ENCODE measurements at places on chromosomes 5 and 9.

GRCh38 chr5:11069041-11069440 is 308.0 kb upstream of the DAP start:
- no peak for DNase-seq

GRCh38 chr5:65026816-65027548 is 258.3 kb downstream of the CWC27 start:
- DNase-seq: no peak

DNA sequence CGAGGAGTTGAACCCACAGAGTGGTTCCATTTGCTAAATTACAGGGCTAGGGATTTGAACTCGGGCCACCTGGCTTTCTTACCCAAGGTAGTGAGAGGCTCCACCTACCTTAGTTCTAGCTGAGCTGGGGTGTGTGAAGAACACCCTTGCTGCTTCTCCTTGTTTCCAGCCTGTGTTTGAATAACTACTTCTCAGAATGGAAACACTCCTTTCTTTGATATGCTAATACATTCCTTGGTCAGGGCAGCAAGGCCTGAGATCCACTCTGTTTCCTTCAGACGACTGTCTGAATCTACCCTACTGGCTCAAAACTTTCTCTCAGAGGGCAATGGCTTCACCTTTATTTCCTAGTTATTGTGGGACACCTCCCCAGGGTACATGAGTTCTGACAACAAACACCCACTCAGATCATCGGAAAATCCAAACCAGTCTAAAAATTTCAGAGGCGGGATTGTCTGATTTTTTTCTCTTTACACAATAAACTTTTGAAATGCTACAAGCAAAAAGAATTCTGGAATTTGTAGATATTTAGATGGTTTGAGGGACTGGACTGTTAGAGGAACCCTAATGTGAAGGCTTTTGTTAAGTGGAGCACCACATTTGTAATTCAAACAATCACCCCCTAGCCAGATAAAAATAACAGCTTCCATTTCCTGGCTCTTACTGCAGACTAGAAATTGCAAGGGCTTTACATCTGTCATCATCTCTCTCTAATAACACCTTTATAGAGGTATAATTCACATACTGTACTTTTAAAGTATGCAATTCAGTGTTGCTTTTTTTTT is 4.0 kb upstream of the ATP6V1G1 start:
- no peak for DNase-seq

DNA sequence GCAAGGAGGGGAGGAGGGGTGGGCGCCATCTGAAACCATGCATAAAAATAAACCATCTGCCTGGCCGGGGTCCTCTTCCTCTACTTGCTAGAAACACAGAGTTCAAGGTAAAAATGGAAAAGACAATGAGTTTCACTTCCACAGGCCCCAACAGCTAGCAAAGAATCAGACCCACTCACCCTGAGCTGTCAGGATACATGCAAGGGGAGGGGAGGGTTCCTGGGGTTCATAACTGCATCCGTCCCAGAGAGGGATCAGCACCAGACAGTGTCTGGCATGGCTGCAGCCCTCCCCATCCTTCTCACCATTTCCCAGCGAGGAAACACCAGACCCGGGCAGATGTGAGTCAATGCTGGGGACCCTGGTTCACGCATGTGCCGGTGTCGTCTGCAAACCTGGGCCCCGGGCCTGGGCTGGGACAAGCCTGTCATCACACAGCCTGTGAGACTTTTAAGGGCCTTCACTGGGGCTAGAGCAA is 55.4 kb downstream of the SEMA4D start:
- DNase-seq: no peak

DNA sequence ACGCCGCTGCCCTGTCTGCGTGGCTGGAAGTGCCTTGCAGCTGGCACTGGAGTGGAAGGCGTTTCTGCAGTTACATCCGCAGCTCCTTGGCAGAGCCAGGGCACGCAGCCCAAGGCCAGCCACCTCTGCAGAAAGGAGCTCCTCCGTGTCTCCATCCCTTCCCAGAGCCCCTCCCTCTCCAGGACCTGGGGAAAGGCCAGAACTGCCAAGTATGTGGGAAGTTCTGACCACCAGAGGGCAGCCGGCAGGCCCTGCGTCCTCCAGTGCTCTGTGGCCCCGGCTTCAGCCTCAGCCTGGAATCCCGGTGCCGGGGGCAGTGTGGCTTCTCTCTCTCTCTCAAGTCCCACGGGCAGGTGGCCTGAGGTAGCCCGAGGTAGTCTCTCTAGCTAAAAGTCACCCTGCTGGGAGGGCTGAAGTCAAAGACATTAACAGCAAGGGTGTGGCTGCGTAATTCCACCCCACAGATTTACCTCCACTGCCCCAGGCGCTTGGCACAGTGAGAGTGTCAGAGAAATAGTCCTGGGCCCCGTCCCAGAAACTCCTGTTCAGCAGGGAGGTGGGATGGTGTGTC is 101.7 kb upstream of the FCN2 start:
- peak; percentile 57 for DNase-seq

DNA sequence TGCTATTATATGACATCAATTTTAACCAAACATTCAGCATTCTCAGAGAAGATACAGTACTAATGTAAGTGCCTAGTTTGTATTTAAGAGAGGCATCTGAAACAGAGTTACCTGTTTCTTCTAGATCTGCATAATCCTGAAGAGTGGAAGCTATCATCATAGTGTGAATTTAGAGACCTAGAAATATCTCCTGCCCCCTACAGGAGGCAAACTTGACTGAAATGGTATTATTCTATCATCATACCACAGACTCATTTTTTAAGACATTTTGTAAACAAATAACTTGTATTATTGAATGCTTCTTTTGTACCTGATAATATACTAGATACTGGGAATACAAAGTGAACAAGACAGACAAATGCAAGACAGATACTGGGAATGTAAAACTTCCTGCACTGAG is 216.8 kb upstream of the RPS23 start:
- DNase-seq: no peak

DNA sequence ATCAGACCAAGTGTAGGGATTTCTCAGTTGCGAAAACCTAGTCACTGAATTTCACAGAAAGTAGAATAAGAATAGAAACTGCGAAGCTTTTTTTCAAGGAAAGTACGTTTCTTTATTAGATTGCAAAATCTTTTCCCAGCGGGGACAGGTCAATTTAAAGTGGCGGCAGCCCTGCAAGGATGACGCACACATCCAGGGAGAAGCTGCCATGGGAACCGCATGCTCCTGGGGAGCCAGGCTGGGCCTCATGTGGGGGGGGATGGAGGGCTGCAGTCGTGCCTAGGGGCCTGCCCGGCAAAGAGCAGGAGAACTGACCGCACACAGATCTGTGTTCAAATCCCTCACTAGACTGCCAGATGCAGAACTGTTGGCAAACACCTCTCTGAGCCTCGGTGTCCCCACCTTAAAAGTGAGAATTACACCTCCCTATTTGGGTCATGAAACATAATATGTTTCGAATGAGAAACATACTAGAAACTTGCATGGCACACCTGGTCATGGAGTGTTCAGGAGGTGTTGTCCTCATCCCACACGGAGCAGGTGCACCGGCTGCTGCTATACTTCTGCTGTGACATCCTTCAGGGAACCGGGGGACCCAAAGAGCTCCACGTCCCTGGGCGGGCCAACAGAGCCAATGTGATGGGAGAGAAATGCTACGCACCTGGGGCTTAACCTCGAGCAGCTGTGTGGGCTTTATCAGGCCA is 127.8 kb upstream of the PHYKPL start:
- DNase-seq: no peak

GRCh38 chr5:174723979-174724483 is 351 bp upstream of the MSX2 start:
- DNase-seq: no peak

DNA sequence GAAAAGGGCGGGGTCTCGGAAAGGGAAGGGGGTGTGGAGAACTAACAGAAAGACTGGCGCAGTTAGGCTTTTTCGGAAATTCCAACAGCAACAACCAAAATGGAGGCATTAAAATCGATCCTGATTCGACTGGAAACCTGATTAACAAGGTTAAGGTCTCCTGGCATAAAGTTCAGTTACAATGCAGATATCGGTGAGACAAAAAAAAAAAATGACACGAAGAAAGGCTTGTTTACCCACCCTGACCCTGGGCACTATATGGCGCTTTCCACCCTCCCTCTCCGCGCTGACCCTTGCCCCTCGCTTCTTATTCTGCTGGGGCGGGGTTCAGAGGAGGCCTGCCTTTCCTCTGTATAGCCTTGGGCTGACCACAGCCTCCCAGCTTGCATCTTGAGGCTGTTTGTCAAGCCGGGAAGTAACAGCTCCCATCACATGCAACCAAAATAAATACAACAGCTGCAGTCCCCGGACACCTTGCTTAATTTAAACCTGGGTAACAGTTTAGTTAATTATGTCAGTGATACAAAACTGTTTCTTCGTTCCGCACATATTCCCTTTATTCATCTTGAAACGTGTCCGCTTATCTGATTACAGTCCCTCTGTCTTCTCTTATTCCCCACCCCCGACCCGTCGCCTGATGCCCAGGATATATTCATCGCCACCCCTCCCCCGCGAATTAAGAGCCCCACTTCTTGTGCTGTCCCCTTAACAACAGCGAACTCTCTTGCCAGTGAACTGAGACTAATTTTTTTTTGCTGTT is 795 bp upstream of the PJA2 start:
- peak; percentile 84 for DNase-seq

GRCh38 chr5:59598547-59598874 is 295.0 kb downstream of the PDE4D start:
- no peak for DNase-seq

Measured in fibroblast of the conjunctiva (primary cell).